Stimulated activated CD4-positive, alpha-beta T cell treated with anti-CD3 and anti-CD28 coated beads, Interleukin-12 subunit alpha, Interleukin-12 subunit beta, amount 100 ng/mL, for 24 hours (primary cell): ENCODE measurements at places on chromosomes 5 and 9.

GRCh38 chr5:143448518-143448917 is 45.0 kb upstream of the NR3C1 start:
- no peak for DNase-seq

DNA sequence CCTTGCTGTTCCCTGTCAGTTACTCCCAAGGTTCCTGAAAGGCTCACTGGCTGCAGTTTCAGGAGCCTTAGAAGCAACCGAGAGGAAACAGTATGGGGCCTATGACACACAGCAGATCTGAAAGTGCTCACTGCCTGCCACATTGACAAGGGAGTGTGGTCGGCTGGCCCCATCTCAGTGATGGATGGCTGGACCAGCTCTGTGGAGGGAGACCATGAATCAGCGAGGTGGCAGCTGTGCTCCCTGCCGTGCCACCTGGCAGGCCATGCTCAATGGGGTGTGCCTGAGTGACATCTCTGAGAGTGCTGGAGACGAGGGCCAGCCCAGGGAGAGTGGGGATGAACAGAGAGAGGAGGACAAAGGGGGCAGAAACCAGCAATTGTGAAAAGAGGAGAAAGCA is 49.1 kb downstream of the DOCK2 start:
- DNase-seq, result no peak

GRCh38 chr5:74623748-74624408 is 16.6 kb downstream of the ENC1 start:
- DNase-seq, result no peak

DNA sequence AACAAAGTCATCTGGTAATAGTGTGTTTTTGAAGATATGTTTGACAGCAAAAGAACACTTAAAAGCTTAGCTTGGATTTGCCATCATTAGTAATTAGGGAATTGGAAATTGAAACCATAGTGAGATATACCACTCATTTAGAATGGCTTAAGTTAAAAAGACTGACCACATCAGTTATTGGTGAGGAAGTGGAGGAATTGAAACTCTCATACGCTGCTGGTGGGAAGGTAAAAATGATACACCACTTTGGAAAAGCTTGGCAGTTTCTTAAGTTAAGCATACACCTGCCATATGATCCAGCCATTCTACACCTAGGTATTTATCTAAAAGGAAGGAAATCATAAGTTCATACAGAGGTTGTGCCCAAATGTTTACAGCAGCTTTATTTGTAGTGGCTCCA is 213.2 kb downstream of the TRIO start:
- DNase-seq, result no peak

- no peak for DNase-seq
These were observed 25.6 kb downstream of the STC2 start for GRCh38 chr5:173302546-173303155.

GRCh38 chr5:53542926-53543325 is 17.5 kb upstream of the NDUFS4 start:
- DNase-seq, result no peak

GRCh38 chr9:130542457-130543228 is 36.7 kb upstream of the FUBP3 start:
- DNase-seq, result no peak

GRCh38 chr5:73482383-73483136 is 15.7 kb upstream of the BTF3 start:
- no peak for DNase-seq

- DNase-seq, result no peak
These were observed 594.2 kb upstream of the SGCD start for GRCh38 chr5:155732587-155733376.

DNA sequence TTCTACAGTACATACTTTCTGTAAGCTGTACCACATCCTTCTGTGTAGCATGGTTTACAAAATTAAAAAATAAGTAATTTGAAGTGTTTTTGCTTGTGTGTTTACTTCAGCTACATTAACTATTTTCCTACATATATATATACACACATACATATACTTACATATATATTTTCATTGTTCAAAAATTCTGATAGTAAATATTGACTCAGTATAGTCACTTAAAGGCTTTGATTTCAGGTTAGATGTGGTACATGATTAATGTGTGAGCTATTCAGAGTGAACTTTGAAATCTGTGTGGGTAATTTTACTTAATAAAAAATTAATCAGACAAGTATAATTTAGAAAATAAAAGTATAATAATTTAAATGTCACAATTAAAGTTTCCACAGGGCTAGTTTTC is 306.7 kb upstream of the CDH18 start:
- no peak for DNase-seq

DNA sequence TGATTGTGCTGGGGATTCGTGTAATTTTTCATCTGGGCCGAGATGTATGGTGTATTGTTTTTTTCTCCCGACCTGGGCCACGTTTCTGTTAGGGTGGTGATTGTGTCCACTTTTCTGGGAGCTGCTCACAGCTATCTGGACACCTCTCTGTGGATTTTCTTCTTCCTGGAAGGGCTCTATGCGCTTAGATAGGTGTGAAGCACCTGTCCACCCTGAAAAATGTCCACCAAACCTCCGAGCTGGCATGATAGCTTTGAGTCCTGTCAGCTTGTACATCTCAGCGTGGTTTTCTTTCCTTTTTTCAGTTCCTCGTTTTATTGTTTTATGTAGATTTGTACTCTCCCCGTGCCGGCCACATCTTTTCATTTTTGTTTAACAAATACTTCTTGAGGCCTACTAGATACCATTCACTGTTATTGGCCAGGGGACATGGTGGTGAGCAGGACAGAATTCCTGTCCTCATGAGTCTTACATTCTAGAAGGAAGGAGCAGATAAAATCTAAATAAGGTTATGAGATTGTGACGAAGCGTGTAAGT is 1.1 kb downstream of the UGCG start:
- DNase-seq, result no peak

DNA sequence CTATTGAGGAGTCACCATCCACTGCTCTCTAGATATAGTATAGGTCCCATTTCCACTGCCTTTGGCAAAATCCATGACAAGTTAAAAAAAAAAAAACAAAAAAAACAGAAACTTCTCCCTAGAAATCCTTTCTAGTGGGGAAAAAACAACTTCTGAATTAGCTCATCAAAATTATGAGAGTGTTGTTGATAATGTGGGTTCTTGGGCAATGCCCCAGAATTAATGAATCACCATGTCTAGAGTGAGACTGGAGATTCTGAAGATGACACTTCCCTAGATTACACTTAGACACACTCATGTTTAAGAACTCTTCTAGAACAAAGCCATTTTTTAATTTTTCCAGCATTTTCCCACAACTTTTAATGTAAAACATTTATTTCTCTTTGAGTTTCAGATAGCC is 728.0 kb upstream of the C9orf72 start:
- no peak for DNase-seq

- DNase-seq, result no peak
These were observed 22.6 kb upstream of the MAMDC2 start for GRCh38 chr9:70020991-70021571.

- no peak for DNase-seq
These were observed 54.7 kb downstream of the SEMA4D start for GRCh38 chr9:89442981-89443814.

- no peak for DNase-seq
These were observed 37.8 kb downstream of the MRRF start for GRCh38 chr9:122302237-122303093.

GRCh38 chr5:141747152-141748141 is 65.4 kb upstream of the ARAP3 start:
- no peak for DNase-seq

DNA sequence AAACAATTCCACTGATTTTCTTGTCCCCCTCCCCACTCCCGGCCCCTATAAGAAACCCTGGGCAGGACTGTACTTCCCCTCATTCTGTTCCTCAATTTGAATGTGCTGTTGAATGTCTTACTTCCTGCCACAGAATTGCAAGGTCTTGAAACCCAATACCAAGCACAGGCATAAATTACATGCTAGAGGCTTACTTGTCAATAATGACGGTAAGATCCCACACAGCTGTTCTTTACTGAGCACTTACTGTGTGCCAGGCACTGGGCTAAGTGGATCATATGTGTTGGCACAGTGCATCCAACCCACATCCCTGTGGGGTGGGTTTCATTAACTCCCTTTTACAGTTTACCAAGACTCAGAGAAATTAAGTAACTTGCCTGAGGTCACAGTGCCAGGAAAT is 63.4 kb downstream of the MVB12B start:
- DNase-seq, result no peak

- DNase-seq, result peak; percentile 8
These were observed 46.8 kb upstream of the RNF20 start for GRCh38 chr9:101486693-101487442.

- DNase-seq, result no peak
These were observed 59.5 kb downstream of the ADGRV1 start for GRCh38 chr5:90618071-90618470.

DNA sequence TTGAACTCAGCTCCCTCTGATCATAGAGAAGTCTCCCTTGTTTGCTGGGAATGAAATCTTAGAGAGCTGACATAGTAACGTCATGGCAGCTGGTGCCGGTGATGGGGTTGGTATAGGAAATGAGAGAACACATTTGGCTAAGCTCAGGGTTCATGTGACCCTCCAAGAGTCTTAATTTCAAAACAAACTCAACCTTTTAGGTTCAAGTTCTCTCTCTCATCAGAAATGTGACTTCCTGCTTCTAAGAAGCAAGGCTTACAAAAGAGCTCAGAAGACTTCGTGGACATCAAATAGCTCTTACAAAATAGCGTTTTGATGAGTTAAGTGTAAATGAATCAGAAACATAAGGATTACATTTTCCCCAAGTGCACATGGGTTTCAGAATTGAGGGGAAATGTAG is 97.3 kb downstream of the PAPPA start:
- DNase-seq, result no peak

GRCh38 chr5:76299592-76299991 is 103.5 kb upstream of the IQGAP2 start:
- no peak for DNase-seq

GRCh38 chr9:30140407-30140806 is 2244.0 kb upstream of the ACO1 start:
- no peak for DNase-seq

DNA sequence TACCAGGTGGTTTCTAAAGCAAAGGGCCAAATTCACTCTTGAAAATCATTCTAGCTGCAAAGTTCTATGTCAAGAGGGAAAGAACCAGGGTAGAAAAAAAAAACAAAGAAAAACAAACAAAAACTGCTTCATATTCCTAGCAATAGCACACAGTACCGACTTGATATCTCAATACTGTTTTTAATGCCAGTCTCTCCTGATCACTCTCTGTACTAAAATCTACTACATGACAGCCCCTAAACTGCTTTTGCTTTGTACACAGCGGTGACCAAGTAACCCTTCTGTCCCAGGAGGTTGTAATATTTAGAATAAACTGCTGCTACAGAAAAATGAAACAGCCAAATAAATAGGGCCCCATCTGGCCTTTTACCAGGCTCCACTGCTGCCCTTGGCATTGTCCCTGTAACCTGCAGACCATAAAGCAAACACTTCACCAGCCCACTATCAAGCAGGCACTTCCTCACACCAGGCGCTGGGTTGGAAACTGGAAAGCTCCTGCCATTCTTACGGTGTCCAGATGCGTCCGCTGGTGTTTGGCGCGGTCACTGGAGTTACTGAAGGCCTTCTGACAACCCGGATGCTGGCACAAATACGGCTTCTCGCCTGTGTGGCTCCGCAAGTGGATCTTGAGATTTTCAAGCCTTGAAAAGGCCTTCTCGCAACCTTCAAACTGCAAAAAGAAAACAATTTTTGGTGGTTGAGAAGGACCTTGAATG is 363.2 kb downstream of the GLIS3 start:
- no peak for DNase-seq

DNA sequence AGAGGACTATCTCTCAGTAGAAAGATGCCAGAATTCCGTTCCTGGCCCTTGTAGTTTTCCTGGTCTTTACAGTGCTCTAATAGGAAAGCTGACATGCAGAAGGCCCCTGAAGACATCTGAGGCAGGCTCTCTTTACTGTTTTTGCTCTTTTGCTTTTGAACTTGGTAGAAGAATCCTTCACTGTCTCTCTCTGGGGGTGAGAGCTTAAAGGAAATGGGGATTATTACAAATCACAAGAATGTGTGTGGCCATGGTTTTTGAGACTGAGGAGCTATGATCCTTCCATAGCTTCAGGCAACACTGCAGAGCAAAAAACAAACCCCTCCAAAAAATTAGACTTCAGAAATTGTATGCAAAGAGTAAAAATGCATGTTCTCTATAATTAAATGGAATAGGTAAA is 89.2 kb downstream of the PPIC start:
- DNase-seq, result no peak

- no peak for DNase-seq
These were observed 162.8 kb downstream of the BARX1 start for GRCh38 chr9:93792358-93792757.
